ENCODE measurements at places on chromosomes 2 and 18.

- no peak for DNase-seq
Measured at GRCh38 chr18:34114996-34115395, 109.7 kb downstream of the NOL4 start.

DNA sequence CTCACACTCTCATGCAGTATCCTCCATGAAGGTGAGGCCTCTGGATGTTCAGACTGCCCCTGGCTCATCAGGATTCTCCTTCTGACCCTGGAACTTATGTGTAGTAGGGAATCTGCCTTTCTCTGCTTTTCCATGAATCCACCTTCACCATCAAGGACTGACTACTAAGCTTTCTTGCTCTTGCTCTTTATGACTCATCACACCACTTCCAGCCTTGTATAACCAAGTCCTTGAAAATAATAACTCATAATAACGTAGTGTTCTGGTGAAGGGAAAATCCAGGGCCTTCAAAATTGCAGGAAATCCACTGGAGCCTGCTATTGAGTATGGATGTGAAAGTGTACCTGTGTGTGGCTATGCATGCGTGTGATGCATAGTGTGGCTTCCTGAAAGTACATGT is 11.3 kb upstream of the KCNS3 start:
- DNase-seq, result no peak

GRCh38 chr2:55618025-55618274 is 528 bp upstream of the PPP4R3B start:
- DNase-seq, result no peak

DNA sequence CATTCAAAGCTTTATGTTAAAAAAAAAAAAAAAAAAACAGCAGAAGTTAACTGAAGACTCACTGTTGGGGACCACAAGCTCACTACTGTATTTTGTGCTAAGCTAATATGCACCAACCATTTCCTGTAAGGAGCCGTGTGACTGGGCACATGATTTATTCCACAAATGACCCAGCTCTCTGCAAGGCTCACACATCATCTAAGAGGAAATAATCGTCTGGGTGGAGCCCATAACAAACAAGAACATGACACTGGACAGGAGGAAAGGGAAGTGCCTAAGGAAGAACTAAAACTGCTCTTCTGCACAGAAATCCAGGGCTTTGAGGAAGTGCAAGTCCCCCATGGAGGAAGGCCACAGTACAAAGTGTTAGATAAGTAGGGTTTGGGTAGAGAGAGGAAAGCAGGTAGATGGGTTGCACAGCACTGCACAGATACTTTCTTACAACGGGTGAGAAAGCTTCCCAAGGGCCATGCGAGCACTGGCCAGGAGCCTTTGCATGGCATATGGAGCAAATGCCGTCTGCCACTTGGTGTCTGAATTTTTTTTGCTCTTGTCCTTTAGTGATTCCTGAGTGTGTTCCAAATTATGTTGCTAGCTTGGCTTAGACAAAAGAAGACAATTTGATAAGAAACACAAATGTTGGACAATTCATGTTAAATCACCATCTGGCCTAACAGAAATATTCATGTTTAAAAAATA is 24.4 kb downstream of the NFE2L2 start:
- DNase-seq, result no peak

DNA sequence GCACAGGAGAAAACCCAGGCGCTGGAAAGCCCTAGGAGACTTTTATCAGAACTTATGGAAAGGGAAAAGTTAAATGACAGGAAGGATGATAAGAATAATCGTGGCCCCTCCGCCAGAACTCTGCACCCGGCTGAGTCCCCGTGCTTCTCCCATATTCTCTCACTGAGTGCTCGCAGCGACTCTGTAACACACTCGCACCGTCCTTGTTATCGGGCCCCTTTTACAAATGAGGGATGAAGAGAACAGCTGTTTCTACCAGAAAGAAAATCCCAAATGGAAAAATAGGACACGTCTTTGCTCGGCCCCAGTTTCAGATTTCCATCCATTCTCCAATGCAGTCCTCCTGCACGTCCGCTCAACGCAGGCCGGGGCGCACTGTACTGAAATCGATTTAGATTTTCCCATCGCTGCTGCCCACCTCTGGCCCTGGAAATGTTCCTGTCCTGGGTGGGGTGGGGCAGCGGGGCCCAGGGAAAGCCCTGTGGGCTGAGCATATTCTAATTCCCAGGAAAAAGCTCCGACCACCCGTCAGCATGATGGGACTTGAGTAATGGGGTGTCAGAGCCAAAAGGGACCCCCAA is 66.4 kb downstream of the KCNF1 start:
- no peak for DNase-seq

DNA sequence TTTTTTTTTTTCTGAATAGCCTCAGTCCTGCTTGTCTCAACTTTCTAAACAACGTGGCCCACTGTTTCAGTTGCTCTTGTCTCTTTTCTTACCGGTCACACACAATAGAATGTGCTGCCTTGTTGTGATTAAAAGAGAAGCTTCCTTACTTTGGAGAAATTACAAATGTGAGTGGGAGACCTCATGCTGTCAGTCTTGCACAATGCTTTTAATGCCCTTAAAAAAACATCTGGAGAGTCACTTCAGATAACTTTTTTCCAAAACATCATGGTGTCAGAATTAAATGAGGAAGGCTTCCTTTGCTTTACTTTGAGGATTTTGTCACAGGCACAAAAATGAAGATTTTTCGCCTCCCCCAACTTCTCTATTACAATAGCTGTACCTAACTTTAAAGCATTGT is 37.7 kb downstream of the LHCGR start:
- no peak for DNase-seq

DNA sequence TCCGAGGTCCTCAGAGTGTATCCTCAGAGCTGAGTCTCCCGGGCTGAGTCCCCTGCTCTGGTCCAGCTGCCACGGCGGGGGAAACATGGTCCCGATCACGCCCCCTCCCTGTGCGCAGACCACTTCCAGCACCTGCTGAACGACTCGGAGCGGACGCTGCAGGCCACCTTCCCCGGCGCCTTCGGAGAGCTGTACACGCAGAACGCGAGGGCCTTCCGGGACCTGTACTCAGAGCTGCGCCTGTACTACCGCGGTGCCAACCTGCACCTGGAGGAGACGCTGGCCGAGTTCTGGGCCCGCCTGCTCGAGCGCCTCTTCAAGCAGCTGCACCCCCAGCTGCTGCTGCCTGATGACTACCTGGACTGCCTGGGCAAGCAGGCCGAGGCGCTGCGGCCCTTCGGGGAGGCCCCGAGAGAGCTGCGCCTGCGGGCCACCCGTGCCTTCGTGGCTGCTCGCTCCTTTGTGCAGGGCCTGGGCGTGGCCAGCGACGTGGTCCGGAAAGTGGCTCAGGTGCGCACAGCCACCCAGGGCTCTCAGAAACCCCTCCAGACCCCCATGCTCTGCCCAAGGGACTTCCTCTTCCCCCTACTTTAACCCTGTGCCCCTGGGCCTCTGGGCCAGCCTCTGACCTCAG is 26.7 kb downstream of the GPC1 start:
- no peak for DNase-seq

DNA sequence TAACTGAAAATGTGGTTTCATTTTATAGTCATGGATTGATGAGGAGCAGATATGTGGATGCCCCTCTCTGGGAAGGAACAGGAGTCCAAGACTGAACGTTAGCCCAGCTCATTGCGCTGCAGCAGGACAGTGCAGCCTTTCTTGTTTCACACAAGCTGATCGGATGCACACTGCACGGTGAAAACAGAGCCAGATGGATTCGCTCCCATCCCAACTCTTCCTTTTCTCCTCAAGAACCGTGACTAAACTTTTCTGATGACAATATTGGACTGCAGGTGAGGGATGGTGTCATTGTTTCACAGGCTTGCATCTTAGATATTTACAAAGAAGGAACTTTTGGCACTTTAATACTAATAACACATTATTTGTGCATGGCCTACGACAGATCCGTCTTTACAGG is 33.8 kb upstream of the COPS8 start:
- DNase-seq, result no peak

DNA sequence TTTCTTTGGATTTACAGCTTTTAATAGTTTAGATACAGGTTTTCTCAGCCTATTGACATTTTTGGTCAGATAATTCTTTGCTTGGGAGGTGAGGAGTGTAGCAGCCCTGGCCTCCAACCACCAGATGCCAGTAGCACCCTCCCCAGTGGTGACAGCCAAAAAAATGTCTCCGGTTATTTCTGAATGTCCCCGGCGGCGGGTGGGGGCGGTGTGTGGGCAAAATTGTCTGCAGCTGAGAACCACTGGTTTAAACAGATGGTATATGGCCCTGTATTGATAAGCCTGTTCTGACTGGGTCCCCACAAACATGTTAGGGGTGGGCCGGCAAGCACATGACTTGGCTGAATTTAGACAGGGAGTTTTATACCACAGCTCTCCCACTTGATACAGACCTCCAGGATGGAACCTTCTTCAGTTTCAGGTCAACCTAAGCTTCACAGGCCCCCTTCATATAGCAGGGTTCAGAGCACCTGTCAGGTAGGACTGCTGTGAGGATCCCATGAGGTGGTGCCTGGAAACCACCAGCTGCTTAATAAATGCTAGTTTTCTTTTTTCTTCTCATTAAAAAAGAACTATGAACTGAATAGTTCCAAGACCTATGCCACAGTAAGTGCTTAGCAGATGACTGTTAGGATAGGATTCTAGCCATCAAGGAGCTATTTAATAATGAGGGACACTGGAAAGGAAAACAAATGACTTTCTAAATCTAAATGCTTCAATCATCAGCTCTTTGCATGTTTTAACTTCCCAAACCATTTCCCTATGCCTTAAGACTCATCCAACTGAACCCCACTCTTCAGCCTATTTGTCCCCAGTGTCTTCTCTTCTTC is 18.1 kb downstream of the LPIN2 start:
- DNase-seq, result peak; percentile 61

DNA sequence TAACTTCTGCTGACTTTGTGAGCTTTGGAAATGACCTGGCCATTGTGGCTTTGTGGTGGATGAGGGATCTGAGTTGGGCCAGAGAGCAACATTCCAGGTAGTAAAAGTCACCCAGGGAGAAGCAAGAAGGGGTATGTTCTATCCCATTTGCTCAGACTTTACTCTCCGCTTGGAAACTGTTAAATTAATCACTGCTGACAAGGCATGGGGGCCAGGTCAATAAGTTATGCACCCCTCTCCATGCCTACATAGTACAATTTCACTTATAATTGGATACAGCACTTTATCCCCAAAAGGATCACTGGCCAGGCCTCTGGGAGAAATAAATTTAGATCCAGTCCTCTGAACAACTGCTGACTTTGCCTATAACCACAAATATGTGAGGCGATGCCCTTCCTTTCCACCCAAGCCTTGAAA is 92.1 kb downstream of the RPRM start:
- no peak for DNase-seq

DNA sequence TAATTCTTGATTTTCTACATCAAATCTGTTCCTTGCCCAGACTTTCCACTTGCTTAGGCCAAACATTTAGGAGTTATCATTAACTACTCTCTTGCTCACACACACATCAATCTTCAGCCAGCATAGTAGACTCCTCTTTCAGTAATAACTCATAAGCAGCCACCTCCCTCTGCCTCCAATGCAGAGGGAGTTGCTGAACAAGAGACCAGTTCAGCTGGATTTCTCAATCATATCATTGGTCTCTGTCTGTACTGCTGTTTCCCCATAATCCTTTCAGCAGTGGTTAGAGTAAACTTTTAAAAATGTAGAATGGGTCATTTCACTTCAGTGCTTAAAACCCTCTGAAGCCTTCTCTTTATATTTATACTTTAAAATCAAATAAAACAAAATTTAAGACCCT is 112.9 kb downstream of the SLC39A10 start:
- no peak for DNase-seq

- no peak for DNase-seq
Measured at GRCh38 chr2:175205523-175205922, 24.0 kb upstream of the ATP5MC3 start.

- DNase-seq, result no peak
Measured at GRCh38 chr2:41329040-41329439, 718.8 kb upstream of the PKDCC start.

DNA sequence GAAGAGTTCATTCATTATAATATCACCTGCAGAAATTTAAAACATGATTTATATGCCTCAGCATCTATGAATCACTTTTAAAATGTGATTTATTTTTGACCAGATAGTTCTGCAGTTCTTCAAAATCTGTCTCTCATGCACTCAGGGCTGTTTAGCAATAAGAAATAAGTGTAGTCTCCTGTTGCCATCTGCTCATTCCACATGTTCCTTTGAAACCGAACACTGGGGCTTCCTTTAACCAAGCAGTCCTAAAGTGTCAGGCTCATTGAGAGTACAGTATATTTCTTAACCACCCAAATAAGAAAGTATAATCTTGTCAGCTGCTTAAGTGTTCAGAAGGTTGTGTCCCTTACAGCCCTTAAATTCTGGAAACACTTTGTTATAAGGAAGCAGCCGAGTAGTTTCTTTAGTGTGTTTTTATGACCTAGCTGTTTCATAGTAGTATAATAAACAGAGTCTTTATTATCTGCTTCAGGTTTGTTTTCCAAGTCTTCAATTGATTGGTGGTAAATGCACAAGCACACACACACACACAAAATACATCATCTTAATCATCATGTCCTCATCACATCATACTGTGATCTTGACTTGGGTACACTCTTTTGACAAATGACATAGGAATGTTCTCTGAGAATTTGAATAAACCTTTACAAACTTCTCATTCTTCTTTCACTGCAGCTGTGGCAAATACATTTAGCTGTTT is 10.4 kb downstream of the WDR7 start:
- DNase-seq, result no peak

- no peak for DNase-seq
Measured at GRCh38 chr18:54426085-54426665, 68.5 kb downstream of the C18orf54 start.

- no peak for DNase-seq
Measured at GRCh38 chr18:50849419-50849821, 29.5 kb upstream of the ME2 start.

GRCh38 chr18:79199691-79200374 is 130.6 kb downstream of the ATP9B start:
- no peak for DNase-seq

DNA sequence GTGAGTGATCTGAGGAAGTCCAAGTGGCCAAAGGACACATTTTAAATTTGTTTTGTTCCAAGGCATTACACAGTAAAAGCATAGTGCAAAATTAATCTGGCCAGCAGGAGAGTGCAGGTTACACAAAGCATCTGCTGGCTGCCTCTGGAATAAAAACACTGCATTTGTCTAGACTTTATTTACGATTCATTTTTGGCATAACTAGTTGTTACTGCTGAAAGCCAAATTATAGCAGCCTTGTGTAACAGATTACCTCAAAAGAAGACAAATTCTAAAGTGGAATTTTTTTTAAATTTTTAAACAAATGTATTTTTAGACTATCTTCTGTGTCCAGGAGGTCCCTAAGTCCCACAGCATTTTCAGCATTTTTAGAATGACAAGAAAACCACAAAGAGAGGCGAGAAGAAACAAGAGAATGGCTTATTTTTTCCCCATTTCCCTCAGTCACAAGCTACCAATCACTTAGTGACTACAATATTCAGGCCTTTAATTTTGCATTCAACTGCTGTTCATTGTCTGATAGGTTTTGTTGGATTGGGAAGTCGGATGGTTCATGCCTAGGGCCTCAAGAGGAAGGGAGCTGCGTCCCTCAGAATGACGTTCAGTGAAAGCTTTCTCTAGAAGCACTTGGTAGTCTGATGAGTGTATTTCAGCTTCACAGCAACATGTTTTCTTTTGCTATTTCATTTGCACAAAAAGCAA is 46.0 kb downstream of the TMEFF2 start:
- no peak for DNase-seq

Data from stimulated activated CD4-positive, alpha-beta T cell treated with anti-CD3 and anti-CD28 coated beads, Interleukin-12 subunit alpha, Interleukin-12 subunit beta, amount 100 ng/mL, for 4 hours (primary cell).